ENCODE measurements at places on chromosomes 13 and 19.

GRCh38 chr13:97221046-97221445 is 1.1 kb upstream of the MBNL2 start:
- DNase-seq = no peak

GRCh38 chr13:73715114-73715910 is 418.9 kb downstream of the KLF12 start:
- no peak for DNase-seq

DNA sequence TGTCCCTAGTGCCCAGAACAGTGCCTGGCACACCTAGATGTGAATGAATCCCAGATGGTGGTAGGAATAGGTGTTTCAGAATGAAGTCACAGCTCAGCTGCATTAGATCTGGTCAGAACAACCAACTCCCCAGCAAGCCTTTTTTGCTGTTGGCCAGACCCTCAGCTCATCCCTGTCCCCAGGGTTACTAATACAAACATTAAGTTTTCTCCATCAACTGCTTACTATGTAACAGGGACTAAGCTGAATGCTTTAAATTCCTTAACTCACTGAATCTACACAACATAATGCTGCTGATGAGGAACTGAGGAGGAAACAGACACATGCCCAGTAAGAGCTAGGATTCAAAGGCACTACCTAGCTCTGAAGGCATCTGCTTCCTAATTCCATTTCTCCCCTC is 18.8 kb downstream of the SMG9 start:
- no peak for DNase-seq

GRCh38 chr19:45821103-45821521 is 6.0 kb upstream of the RSPH6A start:
- no peak for DNase-seq

DNA sequence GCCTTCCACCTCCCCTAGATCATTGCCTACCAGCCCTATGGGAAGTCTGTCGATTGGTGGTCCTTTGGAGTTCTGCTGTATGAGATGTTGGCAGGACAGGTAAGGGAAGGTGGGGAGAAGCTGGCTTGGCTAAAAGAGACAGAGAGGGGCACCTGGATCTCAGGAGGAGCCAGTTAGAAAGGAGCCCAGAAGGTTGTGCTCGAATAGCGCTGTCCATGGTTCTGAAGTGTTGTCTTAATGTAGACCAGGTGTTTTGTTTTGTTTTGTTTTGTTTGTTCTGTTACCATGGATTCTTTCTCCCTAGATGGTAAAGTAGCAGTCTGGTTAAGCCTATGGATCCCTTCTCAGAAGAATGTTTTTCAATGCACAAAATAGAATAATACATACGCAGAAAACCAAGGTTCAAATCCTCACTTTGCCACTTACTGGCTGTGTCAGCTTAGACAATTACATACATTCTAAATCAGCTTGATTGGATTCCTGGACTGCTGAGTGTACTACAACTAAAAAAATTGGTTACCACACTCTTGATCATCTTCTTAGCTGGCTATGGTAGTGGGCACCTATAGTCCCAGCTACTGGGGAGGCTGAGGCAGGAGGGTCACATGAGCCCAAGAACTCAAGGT is 5.9 kb upstream of the CACNG7 start:
- no peak for DNase-seq

DNA sequence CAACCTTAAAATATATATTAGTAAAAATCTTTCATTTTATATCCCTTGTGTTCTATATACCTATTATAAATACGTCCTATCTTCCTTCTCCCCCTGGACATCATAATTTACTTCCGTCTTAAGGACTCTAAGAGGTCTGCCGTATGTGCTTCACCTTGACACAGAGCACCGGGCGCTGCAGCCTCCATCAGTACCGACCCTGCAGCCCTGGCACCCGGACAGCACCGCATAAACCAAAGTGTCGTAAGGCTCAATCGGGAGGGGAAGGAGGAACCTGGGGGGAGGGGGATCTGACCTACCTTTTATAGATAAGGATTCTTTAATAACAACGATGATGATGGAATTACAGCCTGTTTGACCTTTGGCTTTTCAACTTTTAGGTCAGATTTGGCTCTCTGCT is 44.0 kb downstream of the EFNB2 start:
- no peak for DNase-seq

GRCh38 chr13:25469169-25469525 is 97.4 kb downstream of the ATP8A2 start:
- DNase-seq = no peak

GRCh38 chr13:49645451-49645850 is 17.1 kb downstream of the ARL11 start:
- DNase-seq = no peak

DNA sequence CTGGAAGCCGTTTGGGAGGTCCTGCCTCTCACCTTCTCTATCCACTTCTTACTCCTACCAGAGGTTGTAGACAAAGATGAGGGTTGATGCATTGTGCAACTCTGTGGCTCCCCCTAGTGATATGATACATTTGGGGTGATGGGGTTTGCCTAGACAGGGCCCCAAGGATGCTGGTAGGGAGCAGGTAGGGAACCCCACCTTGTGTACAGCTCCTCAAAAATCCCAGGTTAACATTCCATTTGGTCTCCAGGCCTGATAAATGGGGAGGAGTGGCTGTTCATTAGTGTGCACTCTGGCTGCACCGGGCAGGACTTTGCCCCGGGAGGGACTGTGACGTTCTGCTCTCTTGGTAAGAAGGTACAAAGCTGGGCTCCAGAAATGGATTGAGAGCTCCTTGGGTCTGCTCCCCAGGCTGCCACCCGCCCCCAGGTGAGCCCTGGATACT is 19.2 kb downstream of the SIGLEC8 start:
- no peak for DNase-seq

- no peak for DNase-seq
These were observed 194.7 kb downstream of the RBM26 start for GRCh38 chr13:79211377-79211776.

DNA sequence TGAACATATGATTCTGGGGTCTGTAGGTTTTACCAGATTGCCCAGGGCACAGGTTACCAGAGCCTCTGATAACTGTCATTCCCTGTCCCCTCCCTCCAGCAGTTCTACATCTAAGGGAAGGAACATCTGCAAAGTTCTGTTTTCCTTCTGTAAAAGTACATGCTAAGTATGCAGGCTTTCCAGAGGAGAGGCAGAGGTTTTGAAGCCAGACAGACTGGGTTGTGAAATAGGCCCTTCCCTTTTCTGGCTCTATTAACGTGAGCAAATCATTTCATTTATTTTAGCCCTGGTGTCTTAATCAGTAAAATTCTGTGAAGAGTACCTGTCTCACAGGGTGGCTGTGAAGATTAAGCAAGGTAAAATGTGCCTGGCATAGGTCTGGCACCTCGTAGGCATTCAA is 66.1 kb upstream of the C1QTNF9 start:
- no peak for DNase-seq

All from NCI-H2081 (cell line).